ENCODE measurements at places on chromosomes 12 and 14. TPM values are rescaled to one million over a fixed set of nuclear protein-coding genes. Genes with fewer than 3 reads are reported as not detected.

Gene CLEC4A
- total RNA-seq: 1.5 TPM

Gene KRT3
- total RNA-seq: 0.14 TPM

Gene NEUROD4
- total RNA-seq: not detected

- H3K27ac ChIP-seq: no peak overlapping the region
- DNase-seq: no peak
Observed at GRCh38 chr12:21991526-21991925, 50.3 kb upstream of the ABCC9 start.

- H3K27ac ChIP-seq: no peak overlapping the region
- no peaks in the 10 kb centered on the region for H3K36me3 ChIP-seq
- no peaks in the 10 kb centered on the region for H3K27me3 ChIP-seq
- no peaks in the 10 kb centered on the region for H3K4me1 ChIP-seq
- DNase-seq: no peak
- H3K4me3 ChIP-seq: no peak overlapping the region
Observed at GRCh38 chr14:22282417-22282816, 306.6 kb downstream of the DAD1 start.

GRCh38 chr14:91745344-91745743, 13.5 kb upstream of the CATSPERB start:
- no peaks in the 10 kb centered on the region for H3K4me1 ChIP-seq
- DNase-seq: no peak
- H3K27me3 ChIP-seq: no peaks in the 10 kb centered on the region
- H3K4me3 ChIP-seq: no peak overlapping the region

GRCh38 chr12:131561051-131561450, 149.8 kb upstream of the SFSWAP start:
- no peak for DNase-seq
- H3K27ac ChIP-seq: no peak overlapping the region
- no peaks in the 10 kb centered on the region for H3K36me3 ChIP-seq
- H3K4me3 ChIP-seq: no peak overlapping the region
- H3K27me3 ChIP-seq: peaks cover 5% of the 10 kb centered on the region

DNA sequence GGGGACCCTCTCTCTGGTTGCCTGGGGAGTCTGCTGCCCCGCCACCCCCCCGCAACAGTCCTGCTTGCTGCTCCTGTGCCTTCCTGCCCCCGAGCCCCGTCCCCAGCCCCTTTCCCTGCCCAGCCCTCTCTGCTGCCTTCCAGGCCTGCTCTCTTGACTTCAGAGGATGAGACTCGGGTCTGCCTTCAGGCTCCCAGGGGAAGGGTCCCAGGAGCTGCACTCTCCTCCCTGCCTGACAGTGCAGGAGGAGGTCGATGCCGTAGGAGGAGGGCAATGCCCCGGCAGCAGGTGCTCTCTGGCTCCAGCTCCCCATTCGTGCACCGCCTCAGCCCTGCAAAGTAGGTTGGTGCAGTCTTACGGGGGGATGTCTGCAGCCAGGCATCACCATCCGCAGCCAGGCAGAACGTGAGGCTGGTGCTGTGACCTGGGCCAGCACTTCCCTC, 185.1 kb upstream of the C14orf180 start:
- peaks cover 33% of the 10 kb centered on the region for H3K4me1 ChIP-seq
- peak overlapping the region; percentile 74 for H3K4me3 ChIP-seq
- DNase-seq: no peak
- peaks cover 3% of the 10 kb centered on the region for H3K36me3 ChIP-seq
- H3K27me3 ChIP-seq: no peaks in the 10 kb centered on the region

GRCh38 chr14:33592297-33592696, 358.6 kb downstream of the EGLN3 start:
- H3K27ac ChIP-seq: no peak overlapping the region
- H3K27me3 ChIP-seq: no peaks in the 10 kb centered on the region
- no peaks in the 10 kb centered on the region for H3K36me3 ChIP-seq
- H3K4me3 ChIP-seq: no peak overlapping the region

GRCh38 chr12:117064596-117064995, 34.6 kb downstream of the TESC start:
- H3K36me3 ChIP-seq: peaks cover 10% of the 10 kb centered on the region
- H3K27me3 ChIP-seq: no peaks in the 10 kb centered on the region
- no peak for DNase-seq
- no peak overlapping the region for H3K27ac ChIP-seq
- H3K4me1 ChIP-seq: peaks cover 48% of the 10 kb centered on the region
- H3K4me3 ChIP-seq: no peak overlapping the region

GRCh38 chr12:49920241-49920914, 16.7 kb upstream of the FAIM2 start:
- peaks cover 7% of the 10 kb centered on the region for H3K27me3 ChIP-seq
- no peaks in the 10 kb centered on the region for H3K36me3 ChIP-seq
- no peak overlapping the region for H3K27ac ChIP-seq
- H3K4me1 ChIP-seq: no peaks in the 10 kb centered on the region

Measured in activated CD4-positive, alpha-beta T cell treated with anti-CD3 and anti-CD28 coated beads, Interleukin-2, amount 10 ng/mL, durations not matched to agents 24 days and 14 days (primary cell).